CD4-positive, alpha-beta T cell treated with Interleukin-17A for 1 hour (primary cell): ENCODE measurements at places on chromosomes 2 and 18.

DNA sequence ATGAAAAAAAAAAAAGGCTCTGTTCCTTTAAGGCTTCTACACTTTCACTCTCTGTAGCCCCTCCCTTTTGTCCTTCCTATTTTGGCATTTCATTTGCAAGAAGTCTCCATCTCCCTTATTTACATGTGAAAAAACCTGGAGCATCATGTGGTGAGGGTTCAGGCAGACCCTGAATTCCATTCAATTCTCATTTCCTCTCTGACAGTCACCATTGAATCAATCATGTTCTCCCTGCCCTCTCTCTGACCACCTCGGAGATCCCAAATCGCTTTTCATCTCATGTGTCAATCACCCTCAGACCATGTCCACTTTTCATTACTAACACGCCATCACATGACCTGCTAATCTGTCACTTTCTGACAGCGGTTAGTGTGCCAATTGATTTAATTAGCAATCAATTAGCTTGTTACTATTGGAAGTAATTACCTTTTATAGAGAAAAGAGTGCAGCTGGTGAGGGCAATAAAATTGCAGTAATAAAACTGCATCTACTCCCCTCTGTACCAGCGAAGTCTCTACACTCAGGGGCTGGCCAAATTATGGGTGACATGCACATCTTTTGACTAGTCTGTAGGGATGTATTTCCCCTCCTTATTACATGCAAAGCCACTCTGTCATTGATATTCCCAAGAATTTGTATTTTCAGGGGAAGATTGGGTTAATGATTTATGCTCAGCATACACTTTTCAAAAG is 317.4 kb downstream of the EN1 start:
- no peak for DNase-seq

DNA sequence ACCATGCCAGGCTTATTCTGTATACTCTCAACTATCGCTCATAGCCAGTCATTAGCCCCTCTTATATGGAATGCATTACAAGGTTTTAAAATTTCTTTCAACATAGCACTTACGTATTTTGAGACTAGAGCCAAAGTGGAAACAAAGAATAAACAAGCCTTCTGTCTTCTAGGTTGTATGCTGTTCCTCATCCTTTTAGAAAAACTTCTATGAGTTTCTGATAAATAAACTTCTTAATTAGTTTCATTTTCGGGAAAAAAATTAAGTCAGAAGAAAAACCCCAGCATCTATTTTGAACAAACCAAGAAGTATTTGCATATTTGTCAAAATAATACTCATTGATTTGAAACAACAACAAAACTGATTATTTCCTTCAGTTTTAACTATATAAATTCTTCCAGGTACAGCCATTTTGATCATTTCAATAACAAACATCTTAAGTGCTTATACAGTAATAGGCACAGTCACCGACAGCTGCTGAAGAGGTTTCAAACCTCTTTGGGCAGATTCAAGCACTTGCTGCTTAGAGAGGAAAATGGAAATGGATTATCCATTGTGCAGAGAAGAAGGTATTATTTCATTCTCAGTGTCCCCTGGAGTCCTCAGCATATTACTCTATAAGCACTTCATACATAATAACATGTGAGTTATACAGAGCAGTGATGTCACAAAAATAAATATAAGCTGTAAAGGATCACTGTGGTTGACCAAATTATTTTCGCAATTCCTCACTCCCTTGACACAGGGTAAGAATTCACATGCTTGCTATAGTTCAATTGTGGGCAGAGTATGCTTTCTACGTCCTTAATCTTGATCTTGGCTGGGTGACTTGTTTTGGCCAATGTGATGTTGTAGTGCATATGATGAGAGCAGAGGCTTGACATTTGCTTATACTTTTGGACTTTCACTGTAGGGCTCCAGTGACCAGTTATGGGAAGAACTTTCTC is 833.8 kb downstream of the TRIB2 start:
- no peak for DNase-seq

DNA sequence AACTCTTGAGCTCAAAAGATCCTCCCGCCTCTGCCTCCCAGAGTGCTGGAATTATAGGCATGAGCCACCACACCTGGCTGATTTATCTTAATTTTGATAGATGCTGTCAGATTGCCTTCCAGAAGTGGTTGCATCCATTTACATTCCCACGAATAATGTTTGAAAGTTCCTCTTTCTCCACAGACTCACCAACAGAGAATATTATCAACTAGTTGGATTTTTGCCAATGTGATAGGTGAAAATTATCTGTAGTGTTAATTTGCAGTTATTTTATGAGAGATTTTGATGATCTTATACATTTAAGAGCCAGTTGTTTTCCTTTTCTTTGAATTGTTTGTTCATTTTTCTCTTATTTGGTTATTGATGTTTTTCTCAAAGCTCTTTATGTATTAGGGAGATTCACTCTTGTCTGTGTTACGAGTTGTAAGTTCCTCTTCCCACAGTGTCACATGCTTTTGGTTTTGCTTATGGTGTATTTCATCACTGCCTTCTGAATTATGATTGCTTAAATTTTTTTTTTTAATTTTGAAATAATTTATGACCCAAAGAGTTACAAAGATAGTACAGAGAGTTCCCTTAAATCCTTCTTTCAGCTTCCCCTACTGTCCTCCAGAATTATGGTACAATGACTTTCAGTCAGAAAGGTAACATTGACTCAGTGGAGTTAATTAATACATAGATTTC is 20.7 kb upstream of the NT5DC4 start:
- DNase-seq: no peak

DNA sequence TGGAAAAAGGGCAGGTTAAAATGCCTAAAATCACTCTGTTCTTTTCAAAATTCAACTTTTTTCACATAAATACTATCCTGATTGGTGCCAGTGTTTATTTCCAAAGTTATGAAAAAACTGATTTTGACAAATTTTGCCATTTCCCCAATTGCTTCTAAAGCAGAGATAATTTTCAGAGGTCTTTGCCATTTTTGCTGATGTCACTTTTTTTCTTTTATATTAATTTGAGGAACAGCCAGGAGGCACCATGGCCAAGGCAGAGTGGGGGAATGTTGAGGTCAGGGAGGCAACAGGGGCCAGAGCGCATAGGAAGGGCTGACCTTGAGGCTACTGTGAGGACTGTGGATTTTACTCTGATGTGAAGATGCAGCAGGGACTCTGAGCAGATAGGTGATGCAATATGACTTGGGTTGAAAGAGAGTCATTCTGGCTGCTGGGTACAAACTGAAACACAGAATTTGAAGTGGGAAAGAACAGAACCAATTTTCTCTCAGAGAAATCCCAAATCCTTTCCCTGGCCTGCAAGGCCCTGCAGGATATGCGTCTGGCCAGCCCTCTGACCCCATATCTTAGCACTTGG is 75.1 kb upstream of the LDAH start:
- no peak for DNase-seq
